Stimulated activated CD4-positive, alpha-beta T cell treated with anti-CD3 and anti-CD28 coated beads, Interleukin-4, amount 100 ng/mL, for 48 hours (primary cell): ENCODE measurements at places on chromosomes 1 and 21.
A peak's percentile ranks its signal among the peaks of the same experiment; 100 is the strongest.

- DNase-seq: no peak
Observed at GRCh38 chr1:237141502-237141901, 99.5 kb downstream of the RYR2 start.

- no peak for DNase-seq
Observed at GRCh38 chr21:41712201-41712600, 54.7 kb downstream of the RIPK4 start.

DNA sequence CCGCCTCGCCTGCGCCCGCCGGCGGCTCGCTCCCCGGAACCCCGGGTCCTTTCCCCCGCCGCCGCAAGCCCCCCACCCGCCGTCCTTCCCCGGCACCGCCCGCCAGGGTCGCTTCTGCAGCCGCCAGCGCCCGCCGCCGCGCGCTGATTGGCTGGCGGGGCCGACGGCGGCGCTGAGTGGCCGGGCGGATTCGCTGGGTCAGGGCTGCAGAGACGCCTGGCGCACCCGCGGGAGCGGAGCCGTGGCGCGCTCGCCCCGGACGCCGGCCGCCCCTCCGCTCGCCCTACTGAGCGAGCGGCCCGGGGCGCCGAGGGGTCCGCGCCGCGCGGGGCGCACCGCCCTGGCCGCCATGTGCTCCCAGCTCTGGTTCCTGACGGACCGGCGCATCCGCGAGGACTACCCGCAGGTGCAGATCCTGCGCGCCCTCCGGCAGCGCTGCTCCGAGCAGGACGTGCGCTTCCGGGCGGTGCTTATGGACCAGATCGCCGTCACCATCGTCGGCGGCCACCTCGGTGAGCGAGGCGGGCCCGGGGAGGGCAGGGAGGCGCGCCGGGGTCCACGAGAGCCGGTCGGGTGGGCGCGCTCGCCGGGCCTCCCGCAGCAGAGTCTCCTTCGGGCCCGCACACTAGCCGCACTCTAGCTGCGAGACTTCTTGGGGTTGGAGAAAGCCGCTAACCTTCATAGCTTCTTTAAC is at the start of gene RIMKLA:
Gene RIMKLA (plus strand): TSS at position 207 of the 694 bp plus-strand sequence. CDS start 143 bp downstream, at position 350.
- DNase-seq: peak; percentile 28

DNA sequence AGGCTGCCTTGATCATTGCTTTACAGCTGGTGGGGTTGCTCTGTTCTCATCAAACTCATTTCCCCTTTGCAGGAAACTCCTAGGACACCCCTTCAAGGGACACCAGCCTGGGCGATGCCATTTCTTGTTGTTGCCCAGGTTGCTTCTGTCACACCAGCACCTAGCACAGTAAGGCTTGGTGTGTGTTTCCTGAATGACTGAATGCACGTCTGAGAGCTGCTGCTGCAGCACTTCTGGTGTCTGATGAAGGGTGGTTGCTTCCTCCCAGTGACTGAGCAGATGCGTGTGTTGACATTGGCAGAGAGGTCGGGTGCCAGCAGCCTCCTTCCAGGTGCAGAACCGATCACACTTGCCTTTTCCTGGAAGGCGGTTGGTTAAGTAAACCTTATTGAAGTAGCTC is 477.4 kb downstream of the CAMTA1 start:
- no peak for DNase-seq

GRCh38 chr21:45087022-45087823 is 12.8 kb downstream of the ADARB1 start:
- DNase-seq: no peak

DNA sequence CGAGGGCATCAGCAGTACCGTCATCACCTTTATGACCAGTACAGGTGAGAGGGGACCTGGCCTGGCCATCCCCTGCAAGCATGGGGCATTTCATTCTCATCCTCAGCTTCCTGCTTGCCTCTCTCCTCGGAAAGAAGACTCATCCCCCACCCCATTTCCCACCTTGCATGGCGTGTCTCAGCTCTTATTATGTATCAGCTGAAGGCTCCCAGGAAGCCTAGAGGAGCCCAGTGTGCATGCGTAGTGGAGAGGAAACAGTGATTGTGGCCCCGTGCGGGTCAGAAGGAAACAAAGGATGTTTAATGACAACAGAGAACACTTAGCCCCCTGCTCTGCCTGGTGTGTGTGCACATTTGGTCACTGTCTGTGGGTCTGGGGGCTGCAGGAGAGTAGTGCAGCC is 40.3 kb upstream of the CNTN2 start:
- no peak for DNase-seq
